ENCODE measurements at places on chromosomes 16 and 17.

- no peaks in the 10 kb centered on the region for H3K27me3 ChIP-seq
- no peak for DNase-seq
- H3K4me3 ChIP-seq: no peak overlapping the region
Observed at GRCh38 chr17:57138956-57139576, 54.0 kb downstream of the AKAP1 start.

- H3K27ac ChIP-seq: peak overlapping the region; percentile 92
- DNase-seq: no peak
- H3K4me1 ChIP-seq: peaks cover 37% of the 10 kb centered on the region
- H3K4me3 ChIP-seq: peak overlapping the region; percentile 93
Observed at GRCh38 chr17:42673885-42674754, 2.7 kb downstream of the PLEKHH3 start.

- DNase-seq: no peak
- no peaks in the 10 kb centered on the region for H3K4me1 ChIP-seq
- no peaks in the 10 kb centered on the region for H3K36me3 ChIP-seq
Observed at GRCh38 chr16:69048328-69049120, 56.9 kb upstream of the HAS3 start.

DNA sequence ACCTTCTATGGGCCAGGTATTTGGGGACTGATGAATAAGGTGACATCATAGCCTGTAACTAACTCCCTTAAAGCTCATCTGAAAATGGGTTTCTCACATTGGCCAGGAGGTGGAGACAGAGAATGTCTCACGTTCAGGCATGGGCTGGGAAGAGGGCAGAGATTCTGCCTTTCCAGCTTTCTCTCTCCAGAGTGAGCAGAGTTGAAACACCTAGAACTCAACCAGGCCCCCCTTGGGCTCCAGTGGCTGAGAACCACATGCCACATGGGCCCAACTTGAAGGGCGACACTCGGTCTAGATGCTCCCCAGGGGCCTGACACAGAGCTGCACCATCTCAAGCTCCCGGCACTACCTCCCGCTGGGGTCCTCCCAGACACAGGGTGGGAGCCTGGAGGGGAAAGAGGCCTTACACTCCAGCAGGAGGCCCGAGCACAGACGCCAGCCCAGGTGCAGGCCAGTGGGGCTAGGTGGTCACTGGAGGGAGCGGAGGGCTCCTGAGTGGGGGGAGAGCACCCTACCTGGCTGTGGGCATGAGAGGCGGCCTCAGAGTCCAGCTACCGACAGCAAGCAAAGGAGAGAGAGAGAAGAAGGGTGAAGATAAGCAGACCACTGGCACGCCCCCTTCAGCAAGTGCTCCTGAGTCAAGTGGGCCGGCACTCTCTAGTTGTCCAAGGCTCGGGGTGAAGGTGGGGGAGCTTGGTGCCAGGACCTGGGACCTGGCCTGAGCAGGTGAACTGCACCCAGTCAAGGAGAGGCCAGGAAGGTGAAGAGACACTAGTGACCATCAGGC is 55.9 kb downstream of the MYO18A start:
- H3K4me1 ChIP-seq: peaks cover 20% of the 10 kb centered on the region
- no peak for DNase-seq
- H3K27me3 ChIP-seq: no peaks in the 10 kb centered on the region
- H3K36me3 ChIP-seq: peaks cover 28% of the 10 kb centered on the region
- no peak overlapping the region for H3K27ac ChIP-seq

DNA sequence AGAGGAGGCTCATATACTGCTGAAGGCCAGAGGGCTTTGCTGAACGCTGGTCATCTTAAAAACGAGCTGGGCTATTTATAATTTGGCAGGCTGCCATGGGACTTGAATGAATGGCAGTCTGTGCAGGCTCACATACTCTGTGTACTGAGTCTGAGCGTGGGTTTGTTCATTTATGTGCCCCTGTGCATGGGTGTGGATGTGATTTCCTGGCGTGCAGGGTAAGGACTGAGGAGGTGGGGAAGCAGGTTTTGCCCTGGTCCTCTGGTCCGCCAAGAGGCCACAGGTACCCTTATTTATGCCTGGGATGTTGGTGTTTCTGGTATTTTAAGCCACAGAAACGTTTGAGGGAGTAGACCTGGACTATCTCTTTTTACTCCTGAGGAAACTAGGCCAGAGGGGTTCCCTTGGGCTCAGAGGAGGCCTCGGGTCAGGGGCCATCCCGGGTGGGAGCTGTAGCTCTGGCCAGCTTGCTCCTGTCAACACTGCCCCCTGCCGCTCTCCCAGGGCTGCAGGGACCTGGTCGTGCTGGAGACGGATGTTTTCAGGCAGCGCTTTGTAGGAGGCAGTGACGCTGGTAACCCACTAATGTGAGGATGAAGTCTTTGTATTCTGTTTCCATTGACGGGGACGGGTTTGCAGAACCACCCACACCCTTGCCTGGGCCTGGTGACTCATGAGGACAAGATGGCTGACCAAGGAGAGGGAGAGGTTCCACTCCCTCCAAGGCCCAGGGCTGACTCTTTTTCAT is 184.4 kb downstream of the MSI2 start:
- DNase-seq: peak; percentile 68
- no peaks in the 10 kb centered on the region for H3K36me3 ChIP-seq
- no peak overlapping the region for H3K4me3 ChIP-seq

Measured in thoracic aorta (tissue), 2 donors.